NT2/D1 (cell line): ENCODE measurements at places on chromosomes 4 and X.
A peak's percentile ranks its signal among the peaks of the same experiment; 100 is the strongest.

GRCh38 chr4:180084561-180084960 is 2158.6 kb upstream of the TENM3 start:
- no peak for DNase-seq

- no peak for DNase-seq
Observed at GRCh38 chr4:48445704-48446103, 37.4 kb upstream of the SLC10A4 start.

GRCh38 chrX:16826207-16826606 is 39.9 kb downstream of the TXLNG start:
- DNase-seq, result no peak

DNA sequence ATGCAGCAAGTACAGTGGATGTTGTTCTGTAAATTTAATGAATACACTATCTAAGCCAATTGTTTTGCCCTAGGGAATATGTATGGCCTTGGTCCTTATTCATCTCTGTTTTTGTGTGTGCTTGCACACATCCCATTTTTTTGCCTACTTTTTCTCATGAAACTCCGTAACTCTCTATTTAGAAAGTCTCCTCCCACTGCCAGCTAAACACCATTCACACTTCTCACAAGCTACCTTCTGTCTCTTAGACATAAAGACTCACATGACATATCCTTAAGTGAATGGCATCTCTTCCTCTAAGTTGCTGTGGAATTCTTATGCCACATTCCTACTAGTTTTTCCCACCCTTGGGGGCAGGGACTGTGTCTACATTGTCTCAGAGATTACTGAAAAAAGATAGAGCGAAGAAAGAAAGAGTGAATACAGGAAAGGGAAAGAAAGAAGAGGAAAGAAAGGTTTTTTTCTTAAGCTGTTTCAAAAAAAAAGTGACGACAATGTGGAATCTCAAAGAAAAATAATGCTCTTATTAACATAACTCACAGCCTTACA is 117.5 kb downstream of the ATG4A start:
- DNase-seq, result no peak

- DNase-seq, result no peak
Observed at GRCh38 chrX:53714580-53715345, 28.2 kb upstream of the HUWE1 start.

DNA sequence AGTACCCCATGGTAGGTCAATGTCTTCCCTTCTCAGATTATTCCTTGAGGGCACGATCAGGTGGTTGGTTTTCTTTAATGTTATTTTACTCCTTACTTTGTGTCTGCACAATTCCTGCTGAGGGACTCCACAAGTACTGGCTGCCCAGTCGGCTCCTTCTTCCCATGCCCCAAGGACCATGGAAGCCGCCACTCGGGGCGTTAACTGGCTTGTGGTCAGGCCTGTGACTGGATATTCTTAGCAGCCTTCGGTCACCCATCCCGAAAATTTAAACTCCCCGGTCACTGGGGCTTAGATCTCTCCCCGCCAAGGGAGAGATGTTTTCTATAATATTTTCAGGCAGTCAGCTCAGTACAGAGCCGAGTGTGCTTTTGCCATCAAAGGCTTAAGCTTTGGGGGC is 24.7 kb upstream of the BCOR start:
- no peak for DNase-seq

DNA sequence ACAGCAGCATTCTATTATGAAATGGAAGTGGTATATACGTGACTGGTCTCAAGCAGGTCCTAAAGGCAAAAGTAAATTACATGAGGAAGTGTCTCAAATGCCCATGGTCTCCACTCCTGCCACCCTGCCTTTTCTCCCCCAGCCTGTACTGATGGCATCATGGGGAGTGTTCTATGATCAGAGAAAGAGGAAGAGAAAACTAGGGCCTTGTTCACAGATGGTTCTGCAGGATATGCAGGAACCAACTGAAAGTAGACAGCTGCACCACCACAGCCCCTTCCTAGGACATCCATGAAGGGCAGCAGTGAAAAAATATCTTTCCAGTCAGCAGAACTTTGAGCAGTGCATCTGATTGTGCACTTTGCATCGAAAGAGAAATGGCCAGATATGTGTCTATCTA is 901.5 kb downstream of the ARAP2 start:
- DNase-seq, result no peak

DNA sequence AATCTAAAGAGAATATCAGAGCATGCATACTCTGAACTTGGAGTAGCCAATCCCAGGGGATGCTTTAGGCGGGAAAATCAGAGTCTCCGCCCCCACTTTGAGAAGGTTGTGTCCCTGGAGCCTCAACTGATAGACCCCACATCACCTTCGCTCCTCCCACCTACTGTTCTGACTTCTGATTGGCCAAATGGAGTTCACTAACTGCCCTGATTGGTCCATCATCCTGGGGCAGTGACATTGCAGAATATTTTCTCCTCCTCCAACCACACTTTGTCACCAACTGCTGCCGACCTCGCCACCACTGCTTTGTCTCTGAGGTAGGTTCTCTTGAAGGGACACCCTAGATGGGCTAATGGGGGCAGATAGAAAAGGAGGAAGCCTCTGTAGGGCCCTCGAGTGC is 22.7 kb upstream of the SPACA5B start:
- no peak for DNase-seq

- DNase-seq, result no peak
Observed at GRCh38 chr4:146294776-146295175, 80.4 kb downstream of the REELD1 start.

DNA sequence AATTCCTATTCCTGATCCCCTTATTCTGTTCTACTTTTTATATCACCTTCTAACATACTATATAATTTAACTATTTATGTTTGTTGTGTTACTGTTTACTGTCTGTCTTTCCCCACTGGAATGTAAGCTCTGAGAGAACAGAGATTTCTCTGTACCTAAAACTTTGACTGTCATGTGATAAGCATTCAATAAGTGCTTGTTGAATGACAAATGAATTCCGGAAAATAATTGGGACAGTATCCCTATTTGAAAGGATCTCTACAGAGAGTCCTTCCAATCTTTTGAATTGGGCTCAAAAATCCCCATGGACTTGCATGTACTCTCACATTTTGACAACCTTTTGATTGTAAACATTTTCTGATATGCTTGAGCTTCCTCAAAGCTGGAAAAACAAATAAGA is 1.6 kb upstream of the MMGT1 start:
- DNase-seq, result no peak

GRCh38 chrX:40091691-40092421 is 5.9 kb downstream of the BCOR start:
- no peak for DNase-seq

- DNase-seq, result no peak
Observed at GRCh38 chr4:31741326-31741725, 1021.2 kb downstream of the PCDH7 start.

DNA sequence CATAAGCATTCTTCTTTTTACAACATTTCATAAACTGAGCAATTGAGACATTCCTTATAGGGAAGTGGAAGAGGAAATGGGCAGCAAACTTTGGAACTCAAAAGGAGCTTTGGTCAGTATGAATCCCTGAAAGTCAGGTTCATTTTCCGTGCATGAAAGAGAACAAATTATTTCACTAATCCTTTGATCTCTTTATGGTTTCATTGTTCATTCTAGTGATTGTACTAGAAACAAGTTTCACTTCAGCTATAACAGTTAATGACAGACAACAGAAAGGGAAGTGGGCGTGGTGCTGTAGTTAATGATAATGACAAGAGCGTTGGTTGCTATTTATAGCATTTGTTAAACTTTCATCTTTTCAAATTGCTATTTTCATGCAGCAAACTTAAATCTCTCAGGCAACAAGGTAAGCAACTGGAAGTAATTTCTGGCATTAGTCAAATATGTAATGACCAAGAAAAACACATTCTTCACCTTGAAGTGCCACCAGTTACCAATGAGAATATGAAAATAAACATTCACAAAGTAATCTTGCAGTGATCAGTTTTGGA is 98.4 kb downstream of the AREG start:
- DNase-seq, result no peak

- no peak for DNase-seq
Observed at GRCh38 chr4:184669251-184669650, 19.7 kb downstream of the PRIMPOL start.

DNA sequence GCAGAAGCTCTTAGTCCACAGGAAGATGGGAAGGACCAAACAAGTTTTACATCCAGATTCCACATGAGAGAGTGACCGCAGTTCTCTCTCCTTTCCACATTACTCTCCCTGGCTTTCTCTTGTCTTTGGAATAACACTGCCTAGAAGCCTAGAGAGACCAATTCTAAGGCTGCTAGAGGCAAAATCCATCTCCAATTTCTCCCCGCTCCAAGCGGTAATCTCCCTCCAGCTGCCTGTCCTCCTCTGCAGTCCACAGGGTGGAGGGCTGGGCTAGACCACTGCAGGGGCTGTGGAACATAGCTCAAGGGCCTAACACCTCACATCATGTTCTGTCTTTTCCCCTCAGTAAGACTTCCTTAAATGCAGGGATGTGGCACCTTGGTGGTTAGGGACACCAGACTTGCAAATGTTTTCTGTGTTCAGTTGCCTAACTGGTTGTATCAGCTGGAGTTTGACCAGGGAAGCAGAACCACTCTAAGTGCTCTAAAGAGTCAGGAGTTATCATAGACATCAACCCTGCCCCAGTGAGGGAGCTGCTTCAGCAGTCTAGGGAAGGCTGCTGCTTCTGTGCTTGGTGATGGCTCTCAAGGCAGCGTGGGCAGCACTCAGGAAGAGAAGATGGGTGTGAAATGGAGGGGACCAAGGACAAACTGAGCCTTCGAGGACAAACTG is 423.1 kb downstream of the BCOR start:
- DNase-seq, result no peak

DNA sequence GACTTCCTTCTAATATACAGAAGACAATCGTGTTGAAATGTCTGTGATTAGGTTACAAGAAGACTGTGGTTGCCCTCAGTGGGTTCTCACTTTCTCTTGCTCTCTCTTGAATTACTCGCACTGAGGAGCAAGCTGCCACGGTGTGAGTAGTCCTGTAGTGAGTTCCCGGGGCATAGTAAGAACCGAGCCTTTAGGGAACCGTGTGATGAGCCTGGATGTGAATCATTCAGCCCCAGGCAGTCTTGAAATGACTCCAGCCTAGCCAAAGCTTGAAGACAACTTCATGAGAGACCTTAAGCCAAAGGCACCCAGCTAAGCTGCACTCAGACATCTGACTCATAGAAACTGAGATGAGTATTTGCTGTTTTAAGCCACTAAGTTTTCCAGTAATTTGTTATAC is 292.7 kb downstream of the SPOCK3 start:
- no peak for DNase-seq

- DNase-seq, result no peak
Observed at GRCh38 chr4:26821677-26822503, 38.8 kb upstream of the STIM2 start.

GRCh38 chr4:143424276-143424675 is 87.6 kb downstream of the GAB1 start:
- no peak for DNase-seq

DNA sequence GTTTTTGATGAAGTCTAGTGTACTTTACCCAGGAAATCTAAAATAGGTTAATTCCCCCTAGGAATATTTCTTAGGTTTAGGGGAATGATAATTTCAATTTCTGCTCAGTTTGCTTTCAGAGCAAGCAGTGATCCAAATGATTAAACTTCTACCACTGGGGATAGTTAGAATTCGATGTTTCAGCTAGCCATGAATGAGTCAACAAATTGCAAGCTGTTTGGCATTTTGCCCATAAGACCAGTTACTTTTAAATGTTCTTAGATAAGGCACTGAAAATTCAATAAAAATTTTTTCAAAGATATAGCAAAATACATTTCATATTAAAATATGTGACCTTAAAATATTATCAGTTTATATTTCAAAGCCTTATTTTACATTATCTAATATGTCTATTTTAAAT is 993.6 kb downstream of the ARAP2 start:
- no peak for DNase-seq

- DNase-seq, result no peak
Observed at GRCh38 chr4:78524009-78524408, 27.6 kb upstream of the ANXA3 start.

- peak; percentile 42 for DNase-seq
Observed at GRCh38 chrX:6021316-6022091, 207.2 kb downstream of the NLGN4X start.

- no peak for DNase-seq
Observed at GRCh38 chr4:2126309-2127043, 67.3 kb downstream of the NAT8L start.

GRCh38 chrX:118252967-118253366 is 92.9 kb upstream of the WDR44 start:
- no peak for DNase-seq

DNA sequence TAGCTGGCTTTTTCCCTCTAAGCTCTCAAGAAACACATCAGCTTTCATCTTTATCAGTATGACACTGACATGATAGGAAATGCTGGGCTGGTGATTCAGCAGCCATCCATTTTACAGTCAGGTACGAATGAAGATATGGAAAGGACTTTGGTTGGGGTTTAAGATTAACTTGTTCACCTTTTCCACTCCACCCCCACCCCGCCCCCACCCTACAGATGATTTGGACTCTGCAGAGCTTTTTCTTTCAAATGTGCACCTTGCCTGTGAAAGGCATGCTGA is 132.6 kb downstream of the AKAP4 start:
- no peak for DNase-seq

DNA sequence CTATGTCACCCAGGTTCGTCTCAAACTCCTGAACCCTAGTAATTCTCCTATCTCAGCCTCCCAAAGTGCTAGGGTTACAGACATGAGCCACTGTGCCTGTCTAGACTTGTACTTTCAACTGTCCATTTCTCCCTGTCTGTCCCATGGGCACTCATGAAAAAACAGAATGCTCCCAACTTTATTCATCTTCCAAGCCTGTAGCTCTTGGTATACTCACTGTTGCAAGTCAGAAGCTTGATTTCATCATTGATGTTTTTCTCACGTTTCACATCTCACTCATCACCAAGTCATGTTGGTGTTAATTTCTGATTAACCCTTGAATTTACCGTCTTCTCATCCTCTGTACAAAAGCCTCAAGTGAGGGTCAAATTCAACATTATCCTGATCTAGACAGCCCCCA is 7.3 kb upstream of the SRP72 start:
- DNase-seq, result no peak

- no peak for DNase-seq
Observed at GRCh38 chr4:41999321-41999720, 9.0 kb downstream of the SLC30A9 start.
